ENCODE measurements at places on chromosomes 12 and 14. TPM values are rescaled to one million over a fixed set of nuclear protein-coding genes. Genes with fewer than 3 reads are reported as not detected.

The ADAM21 gene
- total RNA-seq: not detected

GRCh38 chr12:131897875-131898274, 3.5 kb downstream of the ULK1 start:
- no peak for DNase-seq

DNA sequence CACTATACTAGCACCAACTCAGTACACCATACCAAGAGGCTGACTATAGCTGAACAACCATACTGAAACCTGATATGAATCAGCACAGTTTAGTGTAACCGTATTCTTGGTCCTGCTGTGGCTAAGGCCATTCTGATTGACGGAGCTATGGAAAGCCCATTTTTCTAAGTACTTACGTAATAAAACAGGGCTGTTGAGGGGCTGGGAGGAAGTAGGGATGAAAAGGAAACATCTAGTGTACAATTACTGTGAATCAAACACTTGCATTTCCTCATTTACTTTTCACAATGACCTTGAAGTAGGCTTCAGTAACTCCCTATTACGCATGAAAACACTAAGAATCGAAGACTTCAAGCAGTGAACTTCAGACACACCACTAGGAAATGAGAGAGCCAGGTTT, 198.2 kb downstream of the BTG1 start:
- no peak for DNase-seq

GRCh38 chr12:32322354-32322753, 77.0 kb upstream of the FGD4 start:
- DNase-seq: no peak

GRCh38 chr14:95067526-95067925, 89.8 kb downstream of the DICER1 start:
- no peak for DNase-seq

The RTL1 gene
- total RNA-seq: not detected

The SIX6 gene
- not detected for total RNA-seq

- DNase-seq: no peak
Measured at GRCh38 chr12:93111773-93112172, 182.7 kb upstream of the EEA1 start.

- peak; percentile 76 for DNase-seq
Measured at GRCh38 chr12:219891-220352, 6.0 kb upstream of the SLC6A12 start.

DNA sequence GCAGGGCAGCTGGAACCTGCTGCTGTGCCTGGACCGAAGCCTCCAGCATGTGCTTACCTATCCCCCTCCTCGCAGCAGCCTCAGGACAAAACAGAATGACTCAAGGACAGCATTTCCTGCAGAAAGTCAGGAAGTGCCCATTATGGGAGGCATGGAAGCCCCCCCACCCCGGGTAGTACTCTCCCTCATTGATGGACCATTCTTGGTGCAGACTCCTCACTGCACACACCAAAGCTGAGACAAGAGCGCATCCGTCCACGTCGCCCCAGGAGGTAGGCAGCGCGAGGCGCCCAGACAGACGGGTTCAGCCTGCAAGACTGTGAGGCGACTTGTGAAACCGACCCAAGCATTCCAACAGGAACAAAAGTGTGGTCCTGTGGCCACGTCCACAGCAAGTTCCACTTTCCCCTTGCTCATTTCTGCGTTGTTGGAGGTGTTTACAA, 243.9 kb upstream of the ATXN7L3B start:
- DNase-seq: no peak

The KRT79 gene
- total RNA-seq: not detected

- no peak for DNase-seq
Measured at GRCh38 chr12:5506295-5506694, 74.4 kb downstream of the NTF3 start.

The CLEC14A gene
- 9.3 TPM for total RNA-seq

DNA sequence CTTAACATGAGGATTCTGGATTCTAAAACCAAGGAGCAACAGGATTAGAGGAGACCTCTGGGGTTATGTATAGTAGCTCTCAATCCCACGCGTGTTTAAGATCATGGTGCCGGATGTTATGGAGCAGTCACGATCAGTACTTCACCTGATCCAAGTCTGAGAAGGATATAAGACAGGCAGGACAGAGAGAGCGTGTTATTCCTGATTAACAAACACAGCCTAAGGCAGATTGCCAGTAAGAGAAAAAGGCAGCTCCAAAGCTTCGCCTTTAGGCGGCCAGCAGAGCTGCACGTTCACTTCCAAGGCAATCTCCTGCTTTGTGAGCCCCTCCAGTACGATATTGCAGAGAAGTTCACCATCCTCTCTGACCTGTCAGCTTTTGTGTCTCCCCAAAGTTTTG, 5.5 kb downstream of the SETD3 start:
- no peak for DNase-seq

GRCh38 chr14:74408870-74409269, 17.1 kb downstream of the SYNDIG1L start:
- DNase-seq: no peak

DNA sequence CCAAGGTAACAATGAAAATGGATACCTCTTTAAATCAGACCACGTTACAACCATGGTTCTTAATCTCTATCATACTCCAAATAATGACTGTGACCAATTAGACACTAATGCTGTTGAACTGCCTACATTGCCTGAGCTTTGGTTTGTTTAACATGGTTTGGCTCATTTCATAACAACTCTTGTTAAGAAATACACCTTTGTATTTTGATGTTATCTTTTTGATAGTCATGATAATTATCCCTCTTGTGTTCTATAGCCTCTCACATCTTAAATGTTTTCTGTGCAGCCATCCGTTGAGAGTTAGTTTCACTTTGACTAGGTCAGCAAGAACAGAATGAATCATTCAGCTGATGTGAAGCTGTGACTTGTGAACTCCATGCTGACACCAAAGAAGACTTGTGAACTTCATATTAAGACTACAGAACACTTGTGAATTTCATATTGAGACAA, 75.5 kb upstream of the RERGL start:
- no peak for DNase-seq

GRCh38 chr12:124564971-124565491, 2.4 kb downstream of the NCOR2 start:
- DNase-seq: peak; percentile 49

DNA sequence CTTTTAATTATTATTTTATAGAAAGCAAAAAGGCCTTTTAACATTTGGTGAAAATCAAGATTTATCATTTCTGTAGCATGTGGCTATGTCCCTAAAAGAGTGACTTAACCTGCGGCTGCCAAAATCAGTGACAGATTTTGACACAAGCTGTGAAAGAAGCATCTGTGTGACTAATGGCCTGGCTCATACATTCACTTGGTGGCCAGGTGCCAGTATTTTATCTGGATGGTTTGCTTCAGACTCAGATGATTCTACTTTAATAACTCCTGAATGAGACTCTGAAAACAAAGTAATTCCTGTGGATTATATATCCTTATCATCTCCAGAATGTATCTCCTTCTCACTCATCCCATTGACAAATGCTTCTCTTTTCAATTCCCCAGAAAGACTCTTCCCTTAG, 103.0 kb downstream of the FSCB start:
- no peak for DNase-seq

The WIF1 gene
- not detected for total RNA-seq

- no peak for DNase-seq
Measured at GRCh38 chr12:24599736-24600135, 349.2 kb downstream of the BCAT1 start.

GRCh38 chr12:4506870-4507269, 31.8 kb upstream of the RAD51AP1 start:
- no peak for DNase-seq

The ALDH2 gene
- 196 TPM for total RNA-seq

- no peak for DNase-seq
Measured at GRCh38 chr14:23861666-23862065, 91.9 kb upstream of the DHRS4 start.

- DNase-seq: no peak
Measured at GRCh38 chr14:89614009-89614691, 197.1 kb upstream of the FOXN3 start.

DNA sequence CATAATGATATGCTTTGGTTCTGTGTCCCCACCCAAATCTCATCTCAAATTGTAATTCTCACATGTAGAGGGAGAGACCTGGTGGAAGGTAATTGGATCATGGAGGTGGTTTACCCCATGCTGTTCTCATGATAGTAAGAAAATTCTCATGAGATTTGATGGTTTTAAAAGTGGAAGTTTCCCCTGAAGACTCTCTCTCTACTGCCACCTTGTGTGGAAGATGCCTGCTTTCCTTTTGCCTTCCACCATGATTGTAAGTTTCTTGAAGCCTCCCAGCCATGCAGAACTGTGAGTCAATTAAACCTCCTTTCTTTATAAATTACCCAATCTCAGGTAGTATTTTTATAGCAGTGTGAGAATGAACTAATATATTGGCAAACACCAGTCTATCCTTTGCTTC, 260.4 kb upstream of the PPFIA2 start:
- DNase-seq: no peak

The EML1 gene
- 12.3 TPM for total RNA-seq

The KRT85 gene
- total RNA-seq: not detected

DNA sequence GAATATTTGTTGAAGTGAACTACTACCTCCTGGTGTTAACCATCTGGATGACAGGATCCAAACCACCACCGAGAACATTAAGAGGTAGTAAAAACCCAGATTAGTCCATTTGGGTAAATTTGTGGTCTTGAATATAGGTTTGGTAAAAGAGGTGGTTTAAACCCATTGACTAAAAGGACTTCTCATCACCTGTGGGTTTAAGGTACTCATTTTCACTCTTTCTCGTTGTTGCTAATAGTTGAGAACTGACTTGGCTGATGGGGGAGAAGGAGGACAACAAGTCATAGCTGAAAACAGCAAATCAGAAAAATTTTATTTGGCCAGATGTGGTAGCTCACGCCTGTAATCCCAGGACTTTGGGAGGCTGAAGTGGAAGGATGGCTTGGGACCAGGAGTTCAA, 59.2 kb downstream of the ACADS start:
- DNase-seq: no peak

- DNase-seq: no peak
Measured at GRCh38 chr12:59179231-59179630, 258.9 kb upstream of the LRIG3 start.

DNA sequence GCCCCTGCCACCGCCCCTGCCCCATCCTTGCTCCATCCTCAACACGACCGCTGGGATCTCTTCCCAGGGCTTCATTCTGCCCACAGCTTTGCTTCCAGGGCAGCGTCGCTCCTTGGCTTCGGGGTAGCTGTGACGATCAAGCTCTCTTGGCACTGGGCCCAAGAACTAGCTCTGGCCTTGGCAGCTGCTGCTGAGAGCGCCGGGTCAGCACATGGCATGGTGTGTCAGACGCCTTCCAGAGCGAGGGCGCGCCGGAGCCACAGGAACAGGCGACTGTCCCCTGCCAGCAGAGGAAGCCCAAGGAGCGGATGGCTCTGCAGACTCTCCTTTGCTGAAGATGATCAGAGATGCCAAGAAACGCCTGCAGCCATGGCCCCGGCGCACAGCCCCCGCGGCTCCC, 15.9 kb downstream of the RAB35 start:
- DNase-seq: no peak

DNA sequence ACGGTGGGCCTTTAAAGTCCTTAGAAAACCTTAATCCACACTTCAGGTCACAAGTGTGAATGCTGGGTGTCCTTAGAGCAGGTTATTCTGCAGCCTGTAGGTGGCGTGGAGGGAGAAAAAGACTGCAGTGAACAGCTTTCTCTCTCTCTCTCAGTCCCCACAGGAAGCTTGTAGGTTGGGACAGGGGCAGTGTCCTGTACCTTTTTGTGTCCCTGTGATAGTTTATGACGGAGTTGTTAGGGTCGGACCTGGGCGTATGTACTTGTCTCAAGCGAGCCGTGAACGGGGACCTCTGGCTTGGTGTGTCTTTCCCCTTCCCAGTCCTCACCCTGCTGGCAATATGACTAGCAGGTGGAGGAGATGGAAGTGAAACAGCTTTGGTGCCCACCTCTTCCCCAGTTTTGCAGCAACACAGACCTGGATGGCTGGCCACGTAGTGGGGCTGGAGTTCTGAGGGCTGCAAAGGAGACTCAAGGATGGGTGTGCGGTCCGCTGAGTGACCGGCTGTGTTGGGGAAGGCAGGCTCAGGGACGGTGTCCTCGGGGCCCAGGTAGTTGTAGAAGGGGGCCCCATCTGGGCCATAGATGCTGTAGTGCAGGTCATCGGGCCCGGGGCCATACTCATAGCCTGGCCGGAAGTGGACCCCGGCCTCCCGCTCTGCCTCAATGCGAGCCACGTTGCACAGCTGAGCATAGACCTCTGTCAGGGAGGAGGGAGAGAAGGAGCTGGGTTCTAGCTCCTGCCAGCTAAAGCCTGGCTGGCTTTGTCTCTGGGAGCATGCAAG, 8.9 kb downstream of the ISCA2 start:
- DNase-seq: no peak

DNA sequence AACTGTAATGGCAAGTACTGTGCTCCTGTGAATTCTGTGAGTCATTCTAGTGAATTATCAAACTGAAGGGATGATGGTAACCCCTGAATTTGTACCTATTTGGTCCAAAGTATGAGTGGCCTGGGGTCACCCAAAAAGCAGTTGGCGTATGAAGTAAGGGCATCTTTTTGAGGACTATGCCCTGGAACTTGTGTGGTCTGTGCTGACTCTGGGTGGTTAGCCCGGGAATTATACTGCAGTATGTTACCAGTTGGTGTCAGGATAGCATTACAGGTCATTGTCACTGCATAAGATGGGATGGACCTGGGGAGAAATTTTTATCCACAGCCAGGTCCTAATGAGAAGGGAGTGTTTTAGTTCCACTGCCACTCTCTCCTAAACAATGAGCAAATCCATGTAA, 174.7 kb downstream of the SSPN start:
- no peak for DNase-seq

- no peak for DNase-seq
Measured at GRCh38 chr14:72444701-72445100, 449.2 kb downstream of the DPF3 start.

The KLHDC1 gene
- total RNA-seq: 2.3 TPM

The COCH gene
- 0.54 TPM for total RNA-seq

DNA sequence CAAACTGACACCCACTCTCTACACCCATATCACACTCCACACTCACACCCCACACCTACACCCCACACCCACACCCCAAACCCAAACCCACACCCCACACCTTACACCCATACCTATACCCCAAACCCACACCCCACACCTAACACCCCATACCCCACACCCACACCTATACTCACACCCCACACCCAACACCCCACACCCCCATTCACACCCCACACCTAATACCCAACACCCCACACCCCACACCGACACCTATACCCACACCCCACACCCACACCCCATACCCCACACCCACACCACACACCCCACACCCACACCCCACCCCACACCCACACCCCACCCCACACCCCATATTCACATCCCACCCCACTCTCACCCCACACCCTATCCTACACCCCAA, 38.5 kb downstream of the TMEM120B start:
- DNase-seq: no peak

- DNase-seq: no peak
Measured at GRCh38 chr12:98067795-98068194, 447.6 kb upstream of the TMPO start.

The TFCP2 gene
- 19.2 TPM for total RNA-seq

The DDX55 gene
- 24.1 TPM for total RNA-seq

GRCh38 chr14:24954037-24954699, 95.8 kb downstream of the STXBP6 start:
- no peak for DNase-seq

The ITGB7 gene
- total RNA-seq: 66.0 TPM

Measured in Peyer's patch (tissue), 4 donors.